Fibroblast of skin of right quadriceps (primary cell): ENCODE measurements at places on chromosomes 7 and 10.

GRCh38 chr10:17003151-17003550 is 126.5 kb downstream of the CUBN start:
- peak; percentile 98 for DNase-seq

DNA sequence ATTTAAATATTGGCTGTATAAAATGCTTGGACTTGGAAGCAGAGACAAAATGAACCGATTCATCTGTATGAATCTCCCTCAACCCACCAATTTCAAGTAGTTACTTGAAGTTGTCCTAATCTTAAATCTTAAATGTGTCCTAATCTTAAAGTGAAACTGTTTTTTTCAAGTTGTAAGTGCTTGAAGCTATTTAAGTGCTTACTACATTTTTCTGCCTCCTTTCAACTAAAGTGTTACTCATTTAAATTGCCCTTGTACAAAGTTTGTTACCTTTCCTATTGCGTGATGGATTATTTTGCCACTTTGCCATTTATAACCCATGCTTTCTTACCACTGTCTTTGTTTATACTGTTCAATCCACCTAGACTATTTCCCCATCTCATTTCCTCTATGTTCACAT is 2.8 kb downstream of the BCAP29 start:
- DNase-seq: no peak

GRCh38 chr7:25527665-25528170 is 299.4 kb upstream of the NPVF start:
- no peak for DNase-seq

GRCh38 chr10:126654579-126654978 is 15.9 kb downstream of the C10orf90 start:
- no peak for DNase-seq

DNA sequence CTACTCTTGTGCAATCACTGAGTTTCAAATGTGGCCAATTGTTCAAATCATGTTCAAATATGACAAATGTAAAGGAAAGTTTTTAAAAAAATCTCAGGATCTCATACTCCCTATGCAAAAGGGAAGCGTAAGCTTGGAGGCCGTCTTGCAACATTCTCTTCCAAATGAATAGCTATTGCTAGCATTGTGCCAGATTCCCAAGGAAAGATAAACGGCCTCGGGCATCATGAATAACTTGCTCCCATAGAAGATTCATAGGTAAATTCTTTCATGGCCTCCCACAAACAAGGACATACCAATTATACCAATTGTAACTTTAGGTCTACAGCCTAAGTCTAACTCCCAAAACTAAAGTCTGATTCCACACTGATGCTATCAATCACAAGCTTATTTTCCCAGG is 416.9 kb downstream of the THSD7A start:
- no peak for DNase-seq

GRCh38 chr7:91835826-91836368 is 44.6 kb downstream of the MTERF1 start:
- DNase-seq: peak; percentile 42

DNA sequence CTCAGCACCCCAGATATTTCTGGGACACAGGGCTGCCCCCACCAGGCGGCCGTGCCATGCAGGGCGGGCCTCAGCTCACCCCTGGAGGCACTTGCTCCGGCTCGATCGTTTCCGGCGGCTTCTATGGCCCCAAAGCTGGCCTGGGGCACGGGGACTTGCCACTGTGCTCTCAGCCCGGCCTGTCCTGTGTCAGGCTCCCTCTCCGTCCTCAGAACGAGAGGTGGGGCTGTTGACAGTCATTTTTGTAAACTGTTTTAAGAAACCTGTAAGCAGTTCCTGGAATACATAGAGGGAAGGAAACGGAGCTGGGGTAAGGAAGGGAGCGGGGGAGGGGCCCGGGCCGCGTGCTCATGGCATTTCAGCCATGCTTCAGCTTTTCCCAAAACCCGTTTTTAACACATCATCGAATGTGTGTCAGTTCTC is 30.7 kb upstream of the PRKAR1B start:
- no peak for DNase-seq

- peak; percentile 11 for DNase-seq
These were observed 594 bp downstream of the CNNM1 start for GRCh38 chr10:99329554-99330346.

DNA sequence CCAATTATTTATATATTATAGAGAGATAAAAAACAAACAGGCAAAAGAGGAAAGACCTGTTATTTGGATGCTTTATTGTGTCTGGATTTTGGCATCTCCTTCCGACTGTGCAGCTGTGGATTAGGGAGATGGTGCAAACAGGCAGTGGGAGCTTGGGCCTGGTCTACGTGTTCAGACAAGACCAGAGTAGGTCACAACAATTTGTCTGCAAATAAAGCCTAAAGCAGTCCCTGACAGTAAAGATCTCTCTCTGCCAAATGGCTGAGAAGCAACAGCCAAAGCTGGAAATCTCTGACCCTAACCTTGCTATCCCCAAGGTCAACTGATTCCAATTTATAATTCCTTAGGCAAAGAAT is 82.0 kb downstream of the ABLIM1 start:
- no peak for DNase-seq

GRCh38 chr7:16063716-16064675 is 357.3 kb downstream of the CRPPA start:
- peak; percentile 77 for DNase-seq

DNA sequence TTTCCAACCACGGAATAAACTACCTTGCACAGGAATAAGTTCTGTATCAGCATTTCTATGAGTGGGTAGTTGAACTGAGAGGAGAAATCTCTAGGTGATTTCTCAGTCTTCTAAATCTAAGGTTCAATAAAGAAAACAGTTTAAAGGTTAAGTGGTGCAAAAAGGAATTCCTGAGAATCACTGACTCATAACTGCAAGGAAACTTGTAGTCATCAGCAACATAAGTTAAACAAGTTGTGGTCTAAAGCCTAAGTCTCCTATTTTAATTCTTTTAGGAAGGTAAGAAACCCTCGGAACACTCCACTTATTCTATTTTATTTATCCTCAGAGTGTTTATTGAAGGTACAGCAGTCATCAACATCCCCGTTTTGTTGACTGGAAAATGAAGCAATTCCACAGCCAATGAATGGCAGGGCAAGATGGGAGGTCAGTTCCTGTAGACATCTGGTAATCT is 92.4 kb upstream of the PIK3CG start:
- peak; percentile 77 for DNase-seq

GRCh38 chr10:69407621-69408301 is 9.0 kb downstream of the TACR2 start:
- no peak for DNase-seq

DNA sequence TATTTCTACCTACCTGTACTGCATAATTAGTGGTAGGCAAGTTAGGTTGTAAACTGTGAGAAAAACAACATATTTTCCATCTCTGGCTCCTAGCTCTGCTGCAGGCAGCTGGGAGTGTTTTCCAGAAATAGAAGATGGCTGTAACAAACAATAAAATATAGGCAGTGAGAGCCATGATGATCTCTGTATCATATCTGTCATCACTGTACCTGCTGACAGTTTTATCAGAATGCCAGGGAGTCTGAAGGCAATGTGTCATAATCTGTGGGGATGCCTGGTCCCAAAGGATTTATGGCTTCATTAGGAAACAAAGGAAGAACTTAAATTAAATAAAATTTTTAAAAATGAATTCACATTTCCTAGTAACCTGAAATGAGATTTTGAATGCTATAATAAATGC is 160.9 kb upstream of the SMIM30 start:
- no peak for DNase-seq

- no peak for DNase-seq
These were observed 134.8 kb downstream of the PDE1C start for GRCh38 chr7:31935124-31936054.

- DNase-seq: no peak
These were observed 51.3 kb downstream of the WIPF3 start for GRCh38 chr7:29857654-29858053.

DNA sequence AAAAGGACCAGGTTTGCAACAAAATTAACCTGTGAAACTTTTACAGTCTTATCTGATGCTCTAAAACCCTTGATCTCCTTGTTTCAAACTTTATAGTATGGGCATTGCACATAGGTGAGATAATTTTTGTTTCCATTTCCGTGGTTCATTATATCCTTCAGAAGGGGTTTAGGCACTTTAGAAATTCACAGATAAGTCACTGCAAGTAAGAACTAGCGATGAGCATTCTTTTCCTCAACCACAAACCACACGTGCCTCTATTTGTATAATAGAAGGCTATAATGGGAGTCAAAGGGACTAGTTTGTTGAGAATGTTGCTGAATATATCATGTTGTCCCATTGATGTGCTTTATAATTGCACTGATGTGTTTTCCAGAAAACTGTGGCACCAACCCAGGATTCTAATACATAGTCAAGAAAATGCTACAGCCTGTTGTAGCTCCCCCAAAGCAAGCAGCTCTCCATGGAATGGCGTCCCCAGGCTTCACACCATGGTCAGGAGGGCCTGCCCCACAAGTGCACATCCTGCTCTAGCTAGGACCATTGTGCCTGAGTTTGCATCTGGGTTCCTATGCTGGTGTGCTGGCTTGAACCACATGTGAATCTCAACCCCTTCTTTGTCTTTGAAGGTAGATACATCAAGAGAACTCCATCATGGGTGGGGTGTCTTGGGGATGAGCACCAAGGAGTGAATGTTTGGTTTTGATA is 14.0 kb upstream of the ATXN7L1 start:
- peak; percentile 55 for DNase-seq

- no peak for DNase-seq
These were observed 11.4 kb upstream of the KCP start for GRCh38 chr7:128921866-128922440.

DNA sequence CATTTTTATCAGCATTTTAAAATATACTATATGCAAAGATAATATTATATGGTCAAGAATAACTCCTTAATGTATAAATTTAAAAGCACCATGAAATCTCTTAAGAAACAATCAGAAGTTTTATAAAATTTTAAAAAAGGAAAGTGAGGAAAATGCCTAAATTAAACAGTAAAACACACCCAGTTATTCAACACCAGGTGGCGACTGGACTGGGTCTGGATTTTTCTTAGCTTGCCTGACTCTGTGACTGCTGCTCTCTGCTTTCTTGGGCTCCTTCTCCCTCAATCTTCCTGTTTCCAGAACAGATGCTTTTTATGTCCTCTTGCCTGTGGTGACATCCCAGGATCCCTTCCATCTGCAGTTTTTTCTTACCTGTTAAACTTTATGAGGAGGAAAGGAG is 200.3 kb downstream of the BICC1 start:
- DNase-seq: no peak

GRCh38 chr7:121279060-121279620 is 49.7 kb upstream of the WNT16 start:
- peak; percentile 55 for DNase-seq

- no peak for DNase-seq
These were observed 69.7 kb upstream of the CAMK2B start for GRCh38 chr7:44395067-44395466.

DNA sequence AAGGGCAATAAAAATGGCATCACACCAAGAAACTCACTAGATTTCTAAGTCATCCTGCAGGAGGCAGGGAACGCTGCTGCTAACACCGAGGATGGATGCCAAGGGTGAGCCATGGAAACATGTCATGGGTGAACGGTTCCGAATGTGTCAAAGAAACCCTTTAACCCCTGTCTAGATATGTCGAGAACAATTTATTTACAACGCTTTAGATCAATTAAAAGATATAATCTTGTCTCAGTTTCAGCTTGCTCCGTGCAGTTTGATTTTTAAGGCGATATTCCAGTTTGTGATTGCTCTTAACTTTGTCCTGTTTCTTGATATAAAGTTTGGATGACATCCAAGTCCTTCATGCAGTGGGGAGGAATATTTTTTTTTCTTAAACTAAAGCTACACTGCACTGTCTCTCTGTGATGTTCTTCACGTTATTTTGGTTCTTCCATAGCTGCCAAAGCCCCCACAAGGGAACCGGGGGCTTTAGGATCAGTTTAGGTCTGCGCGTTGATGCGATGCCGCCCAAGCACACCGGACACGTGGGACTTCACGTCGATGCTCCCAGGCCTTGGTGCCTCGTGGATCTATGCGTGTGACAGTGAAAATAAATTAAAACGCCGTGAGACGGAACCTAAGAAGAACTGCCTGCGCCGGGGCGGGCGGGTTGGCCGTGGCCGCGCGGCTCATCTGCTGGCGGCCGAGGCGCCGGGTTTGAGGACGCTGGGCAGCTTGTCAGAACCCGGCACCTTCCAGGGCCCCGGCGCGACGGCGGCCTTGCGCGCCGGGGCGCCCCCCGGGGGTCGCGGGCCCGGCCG is 220.3 kb downstream of the PHTF2 start:
- DNase-seq: peak; percentile 35

DNA sequence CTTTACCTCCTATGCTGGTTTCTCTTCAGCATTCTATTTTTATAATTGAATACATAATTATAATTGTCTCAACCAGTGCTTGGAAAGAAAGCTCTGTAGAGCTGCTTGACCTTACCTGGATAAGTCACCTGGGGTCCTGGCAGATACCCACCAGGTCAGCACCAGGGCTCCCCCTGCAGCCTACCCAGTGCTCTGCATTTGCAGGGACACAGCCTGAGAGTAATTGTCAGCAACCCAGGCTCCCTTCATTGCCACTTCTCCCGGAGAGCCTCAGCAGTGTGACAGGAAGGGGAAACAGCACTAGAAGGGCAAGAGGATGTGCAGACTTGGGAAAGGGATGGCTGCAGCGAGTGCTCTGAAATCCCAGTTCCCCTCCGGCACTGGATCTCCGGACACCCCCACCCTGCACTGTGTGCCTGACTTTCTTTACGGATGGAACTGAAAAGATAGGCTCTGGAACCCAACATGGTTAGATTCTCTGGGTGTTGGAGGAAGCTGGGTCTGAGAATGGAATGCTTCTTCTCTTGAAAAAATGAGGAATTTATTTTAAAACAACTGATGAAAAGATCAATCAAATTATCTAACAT is 11.4 kb upstream of the PAX4 start:
- DNase-seq: no peak

- no peak for DNase-seq
These were observed 123.2 kb downstream of the HERPUD2 start for GRCh38 chr7:35571611-35572240.

DNA sequence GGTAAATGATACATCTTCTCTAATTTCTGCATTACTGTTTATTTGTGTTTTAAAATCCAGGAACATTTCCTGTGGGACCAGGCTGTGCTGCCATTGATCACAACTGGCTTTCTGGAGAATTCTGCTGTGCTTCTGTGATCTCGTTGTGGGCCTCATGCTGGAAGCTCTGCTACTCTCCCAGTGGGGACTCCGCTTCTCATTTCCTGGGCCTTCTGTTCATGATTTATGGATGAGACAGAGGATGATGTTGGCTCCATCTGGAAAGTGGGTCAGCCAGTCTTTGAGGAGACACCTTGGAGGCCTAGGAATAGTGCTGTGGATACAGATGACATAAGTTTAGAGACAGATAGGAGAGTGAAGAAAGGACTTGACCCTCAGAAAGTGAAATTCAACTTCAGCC is 15.2 kb upstream of the GPR158 start:
- DNase-seq: no peak

GRCh38 chr10:14889318-14889717 is 10.7 kb downstream of the SUV39H2 start:
- no peak for DNase-seq

DNA sequence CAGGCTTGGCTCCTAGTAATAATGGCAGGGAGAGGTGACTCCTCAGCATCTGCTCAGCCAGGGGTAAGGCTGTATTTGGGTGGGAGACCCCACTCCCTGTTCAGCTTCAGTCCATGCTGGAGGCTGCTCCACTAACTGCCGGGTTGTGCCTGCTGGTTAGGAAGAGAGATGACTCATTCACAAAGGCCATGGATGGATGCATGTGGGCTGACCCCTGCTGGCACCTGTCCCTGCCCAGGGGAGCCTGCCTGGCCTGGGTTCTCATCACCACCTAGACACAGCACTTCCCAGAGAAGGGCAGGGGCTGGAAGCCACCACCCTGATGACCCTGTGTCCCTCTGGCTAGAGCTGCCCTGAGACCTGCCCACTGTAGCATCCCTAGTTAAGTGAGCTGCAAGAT is 59.0 kb downstream of the VSTM4 start:
- DNase-seq: no peak

- DNase-seq: peak; percentile 78
These were observed 93.4 kb downstream of the SLC39A12 start for GRCh38 chr10:18044976-18045720.
